ENCODE measurements at places on chromosomes 7 and 10.

DNA sequence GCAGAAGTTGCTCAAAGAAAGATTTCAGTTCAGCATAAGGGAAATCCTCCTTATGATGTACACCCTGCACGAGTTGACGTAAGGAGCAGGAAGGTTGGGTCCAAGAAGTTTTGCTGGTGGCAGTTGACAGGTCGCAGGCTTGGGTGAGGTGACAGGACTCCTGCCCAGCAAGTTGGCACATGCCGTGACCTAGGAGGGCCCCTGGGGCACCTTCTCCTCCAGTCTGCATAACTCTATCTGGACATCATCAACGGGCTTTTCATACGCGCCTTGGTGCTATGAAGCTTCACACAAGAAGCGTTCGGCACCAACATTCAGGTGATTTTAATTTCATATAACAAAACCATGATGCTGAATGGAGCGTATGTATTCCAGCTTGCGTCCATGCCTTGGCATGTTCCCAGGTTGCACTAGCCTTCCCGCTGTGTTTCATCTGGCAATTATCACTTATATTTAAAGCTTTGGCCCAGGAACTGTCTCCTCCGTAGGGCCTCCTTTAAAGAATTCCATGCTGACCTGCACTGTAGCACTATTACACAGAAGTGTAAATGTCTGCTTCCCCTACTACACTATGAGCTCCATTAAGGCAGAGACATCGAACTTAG is 651.6 kb upstream of the FOXK1 start:
- DNase-seq, result no peak

DNA sequence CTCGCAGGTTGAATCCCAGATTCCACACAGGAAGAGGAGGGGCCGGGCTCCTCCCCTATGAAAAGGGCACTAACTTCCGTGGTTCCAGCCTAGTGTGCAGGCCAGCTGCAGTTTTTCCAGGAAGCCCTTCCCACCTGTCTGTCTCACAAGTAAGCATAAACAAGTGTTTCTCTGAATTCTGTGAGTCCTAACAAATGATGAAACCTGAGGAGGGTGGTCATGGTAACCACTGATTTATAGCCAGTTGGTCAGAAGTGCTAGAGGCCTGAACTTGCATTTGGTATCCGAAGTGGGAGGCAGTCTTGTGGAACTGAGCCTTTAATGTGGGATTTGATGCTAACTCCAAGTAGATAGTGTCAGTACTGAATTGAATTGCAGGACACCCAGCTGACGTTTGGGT is 54.7 kb upstream of the STEAP4 start:
- no peak for DNase-seq

GRCh38 chr10:109953766-109954165 is 30.5 kb upstream of the XPNPEP1 start:
- DNase-seq, result no peak

GRCh38 chr7:89312551-89312950 is 517.0 kb upstream of the TEX47 start:
- no peak for DNase-seq

GRCh38 chr10:131972474-131973071 is 9.2 kb downstream of the BNIP3 start:
- DNase-seq, result no peak

DNA sequence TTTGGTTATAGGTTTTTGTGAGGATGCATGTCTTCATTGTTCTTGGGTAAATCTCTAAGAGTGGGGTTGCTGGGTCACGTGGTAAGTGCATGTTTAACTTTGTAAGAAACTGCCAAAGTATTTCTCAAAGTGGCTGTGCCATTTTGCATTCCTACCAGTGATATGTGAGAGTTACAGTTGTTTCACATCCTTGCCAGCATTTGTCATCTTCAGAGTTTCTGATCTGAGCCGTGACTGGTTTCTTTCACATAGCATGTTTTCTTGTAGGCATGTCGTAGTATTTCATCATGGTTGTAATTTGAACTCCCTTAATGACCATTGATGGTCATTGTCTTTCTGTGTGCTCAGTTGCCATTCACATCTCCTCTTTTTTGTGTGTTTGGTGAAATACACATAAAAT is 286.0 kb downstream of the RNLS start:
- DNase-seq, result no peak

GRCh38 chr10:129098517-129098916 is 368.5 kb upstream of the MGMT start:
- no peak for DNase-seq

GRCh38 chr10:17453035-17453372 is 1.4 kb downstream of the ST8SIA6 start:
- DNase-seq, result no peak

GRCh38 chr7:45055594-45056219 is 33.1 kb downstream of the NACAD start:
- DNase-seq, result no peak

DNA sequence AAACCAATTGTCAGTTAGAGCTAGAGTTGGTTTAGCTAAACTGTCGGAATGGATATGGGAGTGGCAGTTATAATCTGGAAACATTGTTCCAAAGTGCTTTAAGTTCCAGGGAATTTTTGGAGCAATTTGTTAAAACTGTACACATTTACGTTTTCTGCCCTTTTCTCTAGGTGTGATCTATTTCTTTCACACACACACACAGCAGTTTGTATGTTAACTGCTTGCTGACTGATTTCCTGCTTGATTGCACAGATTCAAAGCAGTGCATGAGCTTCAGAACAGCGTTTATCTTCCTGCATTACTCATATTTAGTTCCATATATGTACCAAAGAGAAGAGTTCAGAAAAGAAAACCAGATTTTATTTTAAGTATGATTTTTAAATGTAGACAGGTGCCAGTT is 57.9 kb downstream of the MGMT start:
- DNase-seq, result no peak

- DNase-seq, result no peak
These were observed 1.2 kb downstream of the GPNMB start for GRCh38 chr7:23247603-23248335.

GRCh38 chr7:150910996-150911422 is 58.7 kb downstream of the AOC1 start:
- no peak for DNase-seq

DNA sequence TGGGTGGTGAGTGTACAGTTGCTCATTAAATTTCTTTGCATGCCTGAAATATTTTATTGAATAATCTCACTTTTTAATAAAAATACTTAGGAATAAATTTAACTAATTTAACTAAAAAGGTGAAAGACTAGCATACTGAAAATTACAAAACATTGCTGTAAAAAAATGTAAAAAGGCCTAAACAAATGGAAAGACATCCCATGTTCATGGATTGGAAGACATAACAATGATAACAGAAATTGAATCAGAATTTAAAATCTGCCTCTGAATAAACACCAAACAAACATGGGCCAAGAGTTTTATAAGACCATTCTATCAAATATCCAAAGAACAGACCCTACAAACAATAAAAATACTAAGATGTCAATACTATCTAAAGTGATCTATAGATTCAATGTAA is 66.9 kb downstream of the LRRC17 start:
- DNase-seq, result no peak

- no peak for DNase-seq
These were observed 21.2 kb downstream of the CYP3A4 start for GRCh38 chr7:99762680-99763327.

GRCh38 chr7:47709451-47709850 is 127.5 kb upstream of the TNS3 start:
- DNase-seq, result no peak

- no peak for DNase-seq
These were observed 117.5 kb downstream of the SH3PXD2A start for GRCh38 chr10:103737735-103738367.

DNA sequence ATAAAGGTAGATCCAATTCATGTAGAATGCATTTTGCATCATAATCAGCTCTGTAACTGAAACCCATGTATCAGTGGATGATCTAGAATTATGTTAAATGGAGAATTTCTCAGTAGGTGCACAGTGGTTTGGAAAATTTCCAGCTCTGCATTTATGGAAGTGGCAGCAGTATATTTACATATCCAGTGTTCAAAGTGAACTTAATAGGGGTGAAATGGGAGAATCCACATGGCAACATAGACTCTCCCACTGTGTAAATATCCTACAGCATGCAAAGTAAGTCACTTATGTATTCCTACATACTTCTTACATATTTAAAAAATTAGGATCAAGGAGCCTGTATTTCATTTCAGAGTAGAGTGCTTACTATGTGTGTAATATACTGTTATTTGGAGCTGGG is 35.3 kb downstream of the CDC14C start:
- no peak for DNase-seq

GRCh38 chr10:77386838-77387237 is 250.8 kb downstream of the KCNMA1 start:
- no peak for DNase-seq

- no peak for DNase-seq
These were observed 23.5 kb downstream of the NACAD start for GRCh38 chr7:45065031-45065995.

- DNase-seq, result no peak
These were observed 109.9 kb upstream of the EFCAB10 start for GRCh38 chr7:105691082-105691679.

GRCh38 chr7:115679976-115680375 is 350.6 kb downstream of the TFEC start:
- no peak for DNase-seq

DNA sequence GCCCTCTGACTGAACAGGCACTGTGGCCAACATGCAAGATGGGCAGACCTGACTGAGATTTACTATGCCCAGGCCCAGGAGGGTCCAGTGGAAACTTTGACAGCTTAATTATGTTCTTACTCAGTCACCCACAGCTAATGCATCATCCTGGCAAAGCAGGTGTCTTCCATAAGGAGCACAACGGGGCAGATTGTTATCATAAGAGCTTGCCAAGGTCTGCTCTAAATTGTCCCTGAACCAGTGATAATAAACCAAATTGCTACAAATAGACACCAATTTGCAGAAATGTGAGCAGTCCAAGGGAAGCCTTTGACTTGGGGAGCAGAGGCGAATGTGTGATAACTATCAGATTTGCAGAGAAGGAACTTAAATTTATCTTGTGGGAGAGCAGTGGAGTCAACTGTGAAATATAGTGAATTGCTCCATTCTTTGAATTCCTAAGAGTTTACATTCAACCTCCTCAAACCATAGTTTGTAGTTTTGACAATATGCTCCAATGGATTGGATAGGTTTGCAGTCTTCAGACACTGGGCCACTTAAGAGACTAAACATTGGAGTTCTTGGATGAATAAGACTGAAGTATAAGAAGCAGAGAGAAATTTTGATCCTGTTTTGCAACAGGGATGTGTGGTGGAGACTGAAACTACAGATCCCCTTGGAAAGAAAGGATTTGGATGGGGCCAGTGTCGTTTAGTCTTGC is 494.7 kb downstream of the CCSER2 start:
- DNase-seq, result no peak

DNA sequence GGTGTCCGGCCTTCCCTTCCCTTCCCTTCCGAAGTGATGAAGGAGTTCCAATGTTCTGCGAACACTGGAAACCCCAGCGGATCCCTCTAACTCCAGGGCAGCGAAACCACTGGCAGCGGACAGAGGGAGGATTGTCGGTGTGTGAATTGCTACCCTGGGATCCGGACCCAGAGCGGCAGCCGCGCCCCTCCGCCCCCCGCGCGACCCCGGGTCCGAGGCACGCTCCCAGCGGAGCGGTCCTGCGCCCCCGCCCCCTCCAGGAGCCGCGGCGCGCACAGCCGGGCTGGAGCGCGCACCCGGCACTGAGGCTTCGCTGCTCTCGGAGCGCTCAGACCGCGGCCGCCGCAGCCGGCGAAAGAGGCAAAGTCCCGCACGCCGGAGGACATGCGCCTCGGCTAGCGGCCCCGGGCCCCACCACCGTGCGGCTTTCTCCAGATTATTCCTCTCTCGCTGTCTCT is at the start of gene PTPRZ1:
Gene PTPRZ1, plus strand, starts transcription at position 331 of the 458 bp plus-strand sequence. CDS start 339 bp downstream, outside the sequence.
- no peak for DNase-seq

GRCh38 chr10:103761075-103761920 is 94.1 kb downstream of the SH3PXD2A start:
- no peak for DNase-seq

DNA sequence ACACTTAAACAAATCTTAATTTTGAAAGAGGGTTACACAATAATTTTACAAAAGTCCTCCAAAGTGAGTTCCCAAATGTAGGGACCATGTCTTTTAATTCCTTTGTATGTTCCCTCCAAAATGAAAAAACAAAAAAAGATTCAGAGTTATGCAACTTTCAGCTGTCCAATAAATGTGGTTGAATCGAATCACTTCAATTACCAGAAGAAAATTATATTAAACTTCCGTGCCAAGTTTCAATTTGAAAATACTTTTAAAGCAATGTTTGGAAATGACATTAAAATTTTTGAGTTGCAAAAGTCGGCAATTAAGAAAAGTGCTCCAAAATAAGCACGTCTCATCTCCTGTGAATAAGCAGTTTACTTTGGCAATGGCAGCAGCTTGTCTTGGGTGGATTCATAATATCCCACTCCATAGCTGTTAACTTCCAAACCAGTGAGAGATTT is 60.3 kb upstream of the C1GALT1 start:
- no peak for DNase-seq

Measured in cortex of kidney (tissue), 1 donor.